WTC11 (cell line): ENCODE measurements at places on chromosomes 4 and X. TPM values are rescaled to one million over a fixed set of nuclear protein-coding genes. Genes with fewer than 3 reads are reported as not detected.

DNA sequence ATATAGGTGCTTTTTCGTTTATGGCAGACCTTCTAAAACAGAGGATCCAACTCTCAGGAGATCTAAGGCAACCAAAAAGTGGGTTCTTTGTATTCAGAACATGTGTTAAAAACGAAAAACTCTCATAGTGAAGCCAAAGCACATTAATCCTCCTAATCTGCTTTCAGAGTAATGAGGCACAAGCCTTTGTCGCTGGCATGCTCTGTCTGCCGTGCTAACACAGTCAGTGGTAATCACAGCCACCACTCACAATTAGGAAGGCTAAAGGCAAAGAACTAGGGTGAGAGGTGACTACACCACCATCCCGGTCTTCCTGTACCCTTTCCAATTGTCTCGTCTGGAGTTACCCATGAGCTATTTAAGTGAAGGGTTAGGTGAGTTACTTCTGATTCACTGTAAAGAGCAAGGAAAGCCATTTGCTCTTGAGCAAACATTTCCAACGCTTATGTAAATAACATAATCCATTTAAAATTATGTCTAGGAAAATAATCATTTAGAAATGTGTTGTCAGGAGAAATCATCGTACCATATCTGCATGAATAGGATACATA lies 40.7 kb downstream of the NPY2R start:
- H3K36me3 ChIP-seq, result no peaks in the 10 kb centered on the region
- DNase-seq, result no peak
- H3K4me1 ChIP-seq, result peaks cover 14% of the 10 kb centered on the region
- H3K27me3 ChIP-seq, result no peaks in the 10 kb centered on the region; the same call in 1 of the 2 replicates

SCD5 gene
- 4.6 to 6.3 TPM (median 4.9 TPM) in 3 replicates for total RNA-seq

- no peak for DNase-seq
- H3K36me3 ChIP-seq, result no peaks in the 10 kb centered on the region
- no peak overlapping the region for H3K27ac ChIP-seq
- H3K4me3 ChIP-seq, result no peak overlapping the region
- peaks cover 36% of the 10 kb centered on the region for H3K4me1 ChIP-seq
Measured at GRCh38 chr4:24007860-24008261, 118.0 kb upstream of the PPARGC1A start.

GRCh38 chrX:110265661-110266060 lies 52.2 kb downstream of the AMMECR1 start:
- DNase-seq, result no peak
- H3K27me3 ChIP-seq, result no peaks in the 10 kb centered on the region
- no peak overlapping the region for H3K27ac ChIP-seq
- H3K4me1 ChIP-seq, result peaks cover 14% of the 10 kb centered on the region

- peak; percentile 29 for DNase-seq
- no peak overlapping the region for H3K27ac ChIP-seq
- H3K4me3 ChIP-seq, result peak overlapping the region; percentile 86
- peaks cover 14% of the 10 kb centered on the region for H3K36me3 ChIP-seq
Measured at GRCh38 chrX:138710866-138711341, 613 bp downstream of the FGF13 start.

DNA sequence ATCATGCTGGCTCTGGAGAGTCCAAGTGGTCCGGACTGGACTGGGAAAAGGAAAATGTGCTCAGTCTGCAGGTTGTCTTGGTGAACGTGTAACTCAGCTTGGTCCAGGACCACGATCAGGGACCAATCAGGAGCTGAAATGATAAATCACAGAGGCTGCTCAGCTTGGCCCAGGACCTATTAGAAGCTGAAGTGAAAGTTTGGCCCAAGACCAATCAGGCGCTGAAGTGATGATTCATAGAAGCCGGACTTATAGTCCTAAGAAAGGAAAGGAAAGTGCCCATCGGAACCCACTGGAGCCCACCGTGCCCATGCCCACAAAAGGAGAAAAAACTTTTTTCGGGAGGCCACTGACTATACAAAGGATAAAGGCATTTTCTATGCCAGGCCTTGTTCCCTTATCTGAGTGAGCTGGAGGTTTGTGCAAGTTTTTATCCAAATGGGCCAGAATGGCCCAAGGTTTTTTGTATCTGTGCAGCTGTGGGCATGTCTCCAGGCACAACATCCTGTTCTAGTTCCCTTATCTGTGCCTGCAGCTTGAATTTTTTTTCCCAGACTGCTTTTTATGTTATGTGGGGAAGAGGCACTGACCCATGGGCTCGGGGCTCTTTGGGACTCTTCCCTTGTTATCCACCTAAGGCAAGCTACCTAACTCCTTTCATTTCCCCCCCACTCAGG lies 194.4 kb downstream of the FAM133A start:
- peaks cover 16% of the 10 kb centered on the region for H3K4me1 ChIP-seq
- no peak for DNase-seq
- H3K36me3 ChIP-seq, result peaks cover 2% of the 10 kb centered on the region
- no peak overlapping the region for H3K4me3 ChIP-seq
- no peak overlapping the region for H3K27ac ChIP-seq
- H3K27me3 ChIP-seq, result no peaks in the 10 kb centered on the region

DNA sequence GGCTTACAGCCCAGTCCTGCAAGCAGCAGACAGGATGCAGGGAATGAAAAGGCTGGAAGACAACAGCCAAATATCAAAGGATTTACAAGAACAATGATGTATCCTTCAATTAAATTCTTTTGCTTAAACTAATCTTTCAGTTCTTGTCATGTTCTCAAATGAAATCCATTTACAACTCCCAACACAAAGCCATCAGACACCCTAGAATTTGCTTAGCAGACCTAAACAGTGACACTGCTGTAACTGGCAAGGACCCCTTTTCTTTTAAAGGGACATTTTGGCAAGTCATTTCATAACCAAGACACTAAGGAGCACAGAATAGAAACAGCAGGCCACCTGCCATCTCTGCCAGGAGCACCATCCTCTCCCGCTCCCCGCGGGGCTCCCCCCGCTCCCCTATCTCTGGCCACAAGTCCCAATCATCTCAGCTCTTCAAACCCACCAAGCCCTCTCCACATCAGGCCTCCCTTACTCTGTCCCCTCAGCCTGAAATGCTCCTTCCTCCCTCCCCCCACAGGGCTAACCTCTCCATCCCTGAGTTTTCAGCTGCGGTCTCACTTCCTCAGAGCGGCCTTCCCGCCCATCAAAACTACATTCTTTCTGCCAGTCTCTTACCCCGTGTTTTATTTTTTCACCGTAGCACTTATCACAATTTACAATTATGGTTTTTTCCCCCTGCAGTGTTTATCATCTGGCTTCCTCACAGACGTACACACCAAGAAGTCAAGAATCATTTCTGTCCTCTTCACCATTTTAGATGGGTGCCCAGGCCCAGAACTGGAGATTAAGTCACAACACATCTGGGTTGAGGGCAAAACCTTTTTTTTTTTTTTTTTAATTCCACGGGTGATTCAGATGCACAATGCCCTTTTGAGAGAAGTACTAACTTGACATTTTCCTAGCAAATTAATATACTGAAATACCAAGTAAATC lies 45.8 kb downstream of the TSPAN5 start:
- peaks cover 84% of the 10 kb centered on the region for H3K4me1 ChIP-seq
- DNase-seq, result no peak
- peak overlapping the region; percentile 24 for H3K4me3 ChIP-seq
- no peaks in the 10 kb centered on the region for H3K36me3 ChIP-seq
- no peaks in the 10 kb centered on the region for H3K27me3 ChIP-seq

OGT gene
- 121 to 141 TPM (median 126 TPM) in 3 replicates for total RNA-seq

GRCh38 chrX:1242891-1243402 lies 25.7 kb upstream of the CSF2RA start:
- no peak for DNase-seq
- H3K4me1 ChIP-seq, result peaks cover 12% of the 10 kb centered on the region

- H3K27me3 ChIP-seq, result no peaks in the 10 kb centered on the region
- no peak overlapping the region for H3K27ac ChIP-seq
- no peak overlapping the region for H3K4me3 ChIP-seq
- DNase-seq, result no peak
Measured at GRCh38 chr4:174564529-174564928, 42.2 kb upstream of the HPGD start.

DNA sequence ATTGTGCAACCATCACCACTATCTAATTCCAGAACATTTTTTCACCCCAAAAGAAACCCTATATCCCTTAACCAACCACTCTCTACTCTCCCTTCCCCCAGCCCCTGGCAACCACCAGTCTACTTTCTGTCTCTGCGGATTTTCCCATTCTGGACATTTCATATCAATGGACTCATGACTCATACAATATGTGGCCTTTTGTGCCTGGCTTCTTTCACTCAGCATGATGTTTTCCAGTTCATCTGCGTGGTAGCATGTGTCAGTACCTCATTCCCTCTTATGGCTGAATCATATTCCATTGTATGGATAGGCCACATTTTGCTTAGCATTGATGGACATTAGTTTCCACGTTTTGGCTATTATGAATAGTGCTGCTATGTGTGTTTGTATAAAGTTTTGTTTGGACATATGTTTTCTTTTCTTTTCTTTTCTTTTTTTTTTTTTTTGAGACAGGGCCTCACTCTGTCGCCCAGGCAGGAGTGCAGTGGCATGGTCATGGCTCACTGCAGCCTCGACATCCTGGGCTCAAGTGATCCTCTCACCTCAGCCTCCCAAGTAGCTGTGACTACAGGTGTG lies 335.4 kb downstream of the BCOR start:
- no peak for DNase-seq
- H3K4me3 ChIP-seq, result no peak overlapping the region
- no peaks in the 10 kb centered on the region for H3K36me3 ChIP-seq
- peaks cover 49% of the 10 kb centered on the region for H3K4me1 ChIP-seq
- H3K27ac ChIP-seq, result no peak overlapping the region

DNA sequence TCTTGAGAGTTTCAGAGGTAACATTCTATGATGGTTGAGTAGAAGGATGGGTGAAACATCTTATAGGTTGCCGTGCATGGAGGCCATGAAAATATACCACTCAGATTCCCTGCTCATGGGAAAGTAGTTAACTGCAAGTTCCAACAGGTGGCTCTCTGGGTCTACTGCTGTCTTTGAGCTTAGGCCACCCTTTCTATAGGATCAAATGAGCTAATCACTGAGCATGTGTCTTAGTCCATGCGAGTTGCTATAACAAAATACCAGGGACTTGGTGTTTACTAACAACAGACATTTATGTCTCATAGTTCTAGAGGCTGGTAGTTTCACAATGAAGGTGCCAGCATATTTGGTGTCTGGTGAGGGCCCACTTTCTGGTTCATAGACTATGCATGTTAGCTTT lies 144.8 kb upstream of the UNC5C start:
- no peak overlapping the region for H3K4me3 ChIP-seq
- no peaks in the 10 kb centered on the region; the same call in 1 of the 2 replicates for H3K27me3 ChIP-seq
- peaks cover 14% of the 10 kb centered on the region for H3K36me3 ChIP-seq
- H3K27ac ChIP-seq, result no peak overlapping the region
- DNase-seq, result peak; percentile 17

- DNase-seq, result no peak
- no peak overlapping the region for H3K27ac ChIP-seq
- no peak overlapping the region for H3K4me3 ChIP-seq
- no peaks in the 10 kb centered on the region; the same call in 1 of the 2 replicates for H3K27me3 ChIP-seq
- no peaks in the 10 kb centered on the region for H3K36me3 ChIP-seq
Measured at GRCh38 chr4:46211406-46211805, 87.6 kb upstream of the GABRG1 start.

GRCh38 chrX:39815631-39816030 lies 282.1 kb downstream of the BCOR start:
- peak overlapping the region; percentile 60 for H3K27ac ChIP-seq
- H3K4me1 ChIP-seq, result peaks cover 55% of the 10 kb centered on the region
- H3K36me3 ChIP-seq, result no peaks in the 10 kb centered on the region
- no peak overlapping the region for H3K4me3 ChIP-seq
- no peaks in the 10 kb centered on the region; the same call in 1 of the 2 replicates for H3K27me3 ChIP-seq

PASD1 gene
- 0.07 TPM in 1 of 3 replicates, not detected in the others for total RNA-seq

GRCh38 chrX:66021401-66021764 lies 18.5 kb downstream of the VSIG4 start:
- no peak for DNase-seq
- no peak overlapping the region for H3K4me3 ChIP-seq
- peaks cover 5% of the 10 kb centered on the region for H3K4me1 ChIP-seq
- H3K27me3 ChIP-seq, result no peaks in the 10 kb centered on the region
- H3K36me3 ChIP-seq, result no peaks in the 10 kb centered on the region

- no peak for DNase-seq
- H3K36me3 ChIP-seq, result no peaks in the 10 kb centered on the region
- no peaks in the 10 kb centered on the region for H3K27me3 ChIP-seq
- H3K4me1 ChIP-seq, result peaks cover 9% of the 10 kb centered on the region
Measured at GRCh38 chr4:165627128-165627527, 245.9 kb upstream of the TLL1 start.

DNA sequence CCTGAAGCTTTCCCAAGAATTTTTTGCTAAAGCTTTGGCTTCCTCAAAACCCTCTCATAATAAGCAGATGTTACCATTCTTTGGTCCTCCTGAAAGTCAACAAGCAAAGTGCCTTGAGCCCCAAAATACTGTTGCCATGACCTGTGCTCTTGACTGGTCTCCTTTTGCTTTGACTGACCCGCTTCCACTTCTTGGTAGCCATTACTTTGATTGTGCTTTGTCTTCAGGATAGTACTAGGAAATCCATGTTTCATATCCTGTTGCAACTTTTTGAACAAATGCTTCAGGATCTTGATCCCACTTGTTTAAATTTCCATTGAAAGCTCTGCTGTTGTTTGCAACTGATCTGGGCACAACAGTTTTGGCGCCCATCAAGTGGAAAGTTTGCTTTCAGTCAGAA lies 6.9 kb upstream of the OTOP1 start:
- peaks cover 37% of the 10 kb centered on the region for H3K36me3 ChIP-seq
- no peaks in the 10 kb centered on the region for H3K4me1 ChIP-seq
- H3K27me3 ChIP-seq, result peaks cover 44% of the 10 kb centered on the region
- no peak for DNase-seq
- H3K27ac ChIP-seq, result no peak overlapping the region

GRCh38 chr4:176533159-176533558 lies 213.4 kb downstream of the SPCS3 start:
- no peaks in the 10 kb centered on the region; the same call in 1 of the 2 replicates for H3K27me3 ChIP-seq
- H3K4me3 ChIP-seq, result no peak overlapping the region
- H3K27ac ChIP-seq, result no peak overlapping the region
- H3K36me3 ChIP-seq, result no peaks in the 10 kb centered on the region
- DNase-seq, result no peak

RNF150 gene
- total RNA-seq, result 5.9 to 7.4 TPM (median 7.0 TPM) in 3 replicates

BEX2 gene
- 30.6 to 34.1 TPM (median 32.8 TPM) in 3 replicates for total RNA-seq

- H3K4me1 ChIP-seq, result no peaks in the 10 kb centered on the region
- H3K27me3 ChIP-seq, result no peaks in the 10 kb centered on the region
- DNase-seq, result no peak
- H3K27ac ChIP-seq, result no peak overlapping the region
Measured at GRCh38 chr4:68062501-68062900, 67.2 kb downstream of the TMPRSS11F start.

SOX3 gene
- 16.3 to 19.8 TPM (median 19.5 TPM) in 3 replicates for total RNA-seq
